GM12891 (cell line): ENCODE measurements at places on chromosomes 13 and 19.

DNA sequence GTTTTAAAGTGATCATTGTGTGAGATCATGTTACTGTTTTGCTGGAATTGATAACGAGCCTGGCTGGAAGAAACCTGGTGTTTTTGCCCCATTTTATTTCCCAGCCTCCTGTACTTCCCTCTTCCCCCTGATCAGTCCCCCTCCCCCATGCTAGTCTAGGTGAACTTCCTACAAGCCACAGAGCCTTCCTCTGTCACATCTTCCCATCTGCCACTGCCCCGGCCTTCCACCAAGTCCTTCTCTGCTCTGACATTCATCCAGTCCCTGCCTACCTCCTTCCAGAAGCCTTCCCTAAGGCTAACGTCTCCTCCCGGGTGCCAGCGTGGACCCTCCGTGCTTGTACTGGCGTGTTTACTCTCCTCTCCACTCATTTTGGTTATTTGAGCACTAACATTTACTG is 14.3 kb downstream of the FARP1 start:
- DNase-seq, result no peak

- DNase-seq, result no peak
Measured at GRCh38 chr13:39038569-39039030, 344 bp downstream of the NHLRC3 start.

- DNase-seq, result no peak
Measured at GRCh38 chr13:29934531-29935308, 84.3 kb upstream of the UBL3 start.

GRCh38 chr13:110212529-110212928 is 94.4 kb downstream of the COL4A1 start:
- no peak for DNase-seq

- no peak for DNase-seq
Measured at GRCh38 chr13:68066879-68067513, 836.9 kb upstream of the PCDH9 start.

GRCh38 chr19:57887195-57887941 is 1.5 kb downstream of the ZNF814 start:
- no peak for DNase-seq

- DNase-seq, result no peak
Measured at GRCh38 chr19:22026687-22027086, 15.9 kb upstream of the ZNF208 start.

- peak; percentile 60 for DNase-seq
Measured at GRCh38 chr13:20182231-20182846, 10.4 kb downstream of the GJB2 start.

GRCh38 chr19:48741129-48741999 is 954 bp upstream of the RASIP1 start:
- DNase-seq, result no peak

GRCh38 chr13:106649495-106649894 is 81.6 kb upstream of the ARGLU1 start:
- no peak for DNase-seq

GRCh38 chr13:22776394-22777186 is 404.2 kb upstream of the SGCG start:
- no peak for DNase-seq

DNA sequence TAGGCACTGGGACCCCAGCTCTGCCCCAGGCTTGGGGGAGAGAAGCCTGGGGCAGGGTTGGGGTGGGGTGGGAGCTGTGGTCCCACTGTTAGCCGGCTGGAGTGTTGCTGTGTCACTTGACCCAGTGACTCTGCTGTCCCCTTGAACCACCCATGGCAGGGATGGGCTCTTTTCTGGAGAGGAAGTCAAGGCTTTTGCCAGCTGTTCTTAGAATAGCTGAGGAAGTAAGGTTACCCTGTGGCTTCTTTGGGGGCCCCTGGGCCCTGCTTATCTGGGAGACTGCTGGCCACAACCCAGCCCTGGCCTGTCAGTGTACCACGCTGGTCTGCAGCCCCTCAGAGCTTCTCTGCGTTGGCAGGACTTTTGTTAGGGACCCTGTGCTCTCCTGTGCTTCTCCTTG is 9.1 kb downstream of the PNPLA6 start:
- DNase-seq, result no peak

- no peak for DNase-seq
Measured at GRCh38 chr13:41641429-41641828, 184.1 kb downstream of the RGCC start.

- DNase-seq, result no peak
Measured at GRCh38 chr13:96252903-96253302, 163.0 kb downstream of the HS6ST3 start.

- DNase-seq, result no peak
Measured at GRCh38 chr13:111397202-111397880, 76.9 kb downstream of the TEX29 start.

GRCh38 chr13:97879646-97880310 is 73.7 kb upstream of the IPO5 start:
- no peak for DNase-seq

DNA sequence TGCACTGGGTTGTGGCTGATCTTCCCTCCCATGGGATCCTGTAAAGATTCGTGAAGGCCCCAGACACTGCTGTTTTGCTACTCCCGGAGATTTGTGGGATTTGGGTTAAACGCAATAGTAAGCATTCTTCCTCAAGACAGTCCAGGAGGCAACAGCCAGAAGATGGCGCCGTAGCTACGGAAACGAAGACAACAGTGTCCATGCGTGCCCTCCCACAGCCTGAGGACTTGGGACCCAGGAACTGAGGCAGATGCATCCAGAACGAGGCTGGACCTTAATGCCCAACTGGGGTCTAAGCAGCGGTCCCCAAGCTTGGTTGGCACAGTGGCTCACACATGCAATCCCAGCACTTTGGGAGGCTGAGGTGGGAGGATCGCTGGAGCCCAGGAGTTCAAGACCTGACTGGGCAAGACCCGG is 57.6 kb upstream of the ZNF507 start:
- DNase-seq, result no peak

DNA sequence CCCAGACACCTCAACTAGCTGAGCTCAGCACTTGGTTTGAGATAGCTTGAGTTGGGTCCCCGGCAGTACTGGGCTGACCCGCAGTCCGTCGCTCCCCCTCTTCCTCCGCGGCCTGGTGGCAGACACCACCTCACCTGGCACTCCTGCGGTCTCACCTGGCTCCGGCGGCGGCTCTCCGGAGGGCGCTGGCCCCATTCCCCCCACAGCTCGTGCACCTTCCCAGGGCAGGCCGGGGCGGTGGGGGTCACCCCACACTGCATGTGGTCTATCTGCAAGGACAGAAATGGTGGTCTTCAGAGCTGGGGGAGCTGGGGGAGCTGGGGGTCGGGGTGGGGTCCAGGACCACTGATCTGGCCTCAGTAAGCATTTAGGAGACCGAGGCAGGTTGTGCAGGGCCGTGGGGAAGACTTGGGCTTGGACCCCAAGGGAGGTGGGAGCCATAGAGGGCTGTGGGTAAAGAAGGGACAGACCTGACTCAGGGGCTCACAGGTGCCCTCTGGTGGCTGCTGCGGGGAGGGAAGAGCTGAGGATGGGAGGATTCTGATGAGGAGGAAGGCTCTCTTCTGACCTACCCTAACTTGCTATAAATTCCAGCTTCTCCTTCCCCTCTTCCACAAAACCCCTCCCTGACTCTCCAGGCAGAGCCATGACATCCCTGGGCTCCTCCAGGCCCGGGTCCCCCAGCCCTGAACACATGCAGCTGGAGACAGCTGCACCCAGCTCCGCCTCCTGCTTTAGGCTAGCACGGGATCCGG is 6.7 kb upstream of the PLIN4 start:
- peak; percentile 75 for DNase-seq

DNA sequence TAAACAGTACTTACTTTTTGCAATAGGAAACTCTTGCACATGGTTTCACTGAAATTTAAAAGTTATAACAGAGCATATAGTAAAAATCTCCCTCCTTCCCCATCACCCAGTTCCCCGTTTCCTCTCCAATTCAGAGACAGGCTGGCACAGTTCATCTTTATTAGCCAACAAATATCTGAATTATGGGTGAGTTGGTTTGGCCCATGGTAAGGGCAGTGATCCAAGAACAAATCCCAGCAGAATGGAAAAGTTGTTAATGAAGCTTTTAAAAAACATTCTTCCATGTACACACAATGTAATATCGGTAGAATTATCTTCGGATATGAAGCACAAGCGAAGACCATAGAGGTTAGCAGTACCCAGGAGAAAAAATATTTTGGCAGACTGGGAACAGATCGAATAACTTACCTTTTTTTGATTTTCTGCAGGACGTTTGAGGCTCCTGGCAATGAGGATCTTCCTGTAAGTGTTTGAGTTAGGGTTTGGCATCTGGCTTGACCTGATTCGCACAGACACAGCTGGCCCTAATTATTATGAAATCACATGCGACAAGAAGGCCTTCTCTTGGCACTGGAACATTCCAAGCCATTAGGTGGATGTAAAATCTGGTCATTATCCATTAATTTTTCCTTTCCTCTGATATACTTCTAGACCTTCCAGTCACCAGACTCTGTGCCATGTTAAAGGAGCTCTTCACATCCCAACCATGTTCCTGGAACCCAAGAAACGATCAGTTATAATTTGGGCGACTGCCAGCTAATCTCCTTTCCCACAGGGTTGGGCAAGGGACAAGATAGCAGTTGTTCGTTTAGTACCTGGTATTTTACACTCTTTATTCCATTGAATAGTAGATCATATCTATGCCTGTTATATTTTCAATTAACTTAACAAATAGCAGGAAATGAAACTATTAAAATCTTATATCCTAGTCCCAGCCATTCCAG is 139.4 kb upstream of the TSC22D1 start:
- DNase-seq, result no peak

GRCh38 chr19:41871573-41872383 is 5.3 kb upstream of the CD79A start:
- peak; percentile 75 for DNase-seq

DNA sequence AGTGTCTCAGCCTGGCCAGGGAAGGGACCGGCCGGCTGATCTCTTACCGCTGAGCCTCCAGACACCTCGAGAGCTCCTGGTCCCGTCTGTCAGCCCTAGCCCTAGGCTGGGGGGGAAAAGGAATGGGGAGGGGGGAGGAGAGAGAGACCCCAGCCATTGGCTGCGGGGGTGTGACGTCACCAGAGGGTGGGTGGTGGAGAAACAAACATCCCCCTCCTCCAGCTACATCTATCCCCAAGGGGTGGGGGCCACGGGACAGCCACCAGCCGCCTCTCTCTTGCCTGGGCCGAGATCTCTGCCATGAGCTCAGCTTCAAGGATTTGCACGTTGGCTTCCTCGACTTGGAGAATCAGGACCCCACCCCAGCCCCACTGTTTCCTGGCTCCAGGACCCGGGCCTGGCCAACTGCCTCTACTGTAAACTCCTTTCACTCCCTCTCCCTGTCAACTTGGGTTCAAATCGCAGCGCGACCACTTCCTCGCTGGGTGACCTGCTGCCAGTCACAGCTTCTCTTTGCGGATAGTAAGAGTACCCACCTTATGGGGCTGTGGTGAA is at the start of gene PRX:
Gene PRX (minus strand): TSS at position 88 of the 555 bp plus-strand sequence. CDS start 5,446 bp downstream, outside the sequence.
- no peak for DNase-seq

GRCh38 chr13:31267126-31267784 is 67.5 kb downstream of the B3GLCT start:
- no peak for DNase-seq

DNA sequence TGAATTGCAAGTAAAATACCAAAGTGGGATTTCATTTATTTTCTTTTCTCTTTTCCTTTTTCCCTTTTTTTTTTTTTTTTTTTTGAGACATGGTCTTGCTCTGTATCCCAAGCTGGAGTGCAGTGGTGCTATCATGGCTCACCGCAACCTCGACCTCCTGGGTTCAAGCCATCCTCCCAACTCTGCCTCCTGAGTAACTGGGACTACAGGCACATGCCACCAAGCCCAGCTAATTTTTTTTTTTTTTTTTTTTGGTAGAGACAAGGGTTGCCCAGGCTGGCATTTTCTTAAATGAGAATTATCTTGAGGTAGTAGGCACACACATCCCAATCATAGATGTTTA is 68.5 kb upstream of the GPR183 start:
- no peak for DNase-seq

DNA sequence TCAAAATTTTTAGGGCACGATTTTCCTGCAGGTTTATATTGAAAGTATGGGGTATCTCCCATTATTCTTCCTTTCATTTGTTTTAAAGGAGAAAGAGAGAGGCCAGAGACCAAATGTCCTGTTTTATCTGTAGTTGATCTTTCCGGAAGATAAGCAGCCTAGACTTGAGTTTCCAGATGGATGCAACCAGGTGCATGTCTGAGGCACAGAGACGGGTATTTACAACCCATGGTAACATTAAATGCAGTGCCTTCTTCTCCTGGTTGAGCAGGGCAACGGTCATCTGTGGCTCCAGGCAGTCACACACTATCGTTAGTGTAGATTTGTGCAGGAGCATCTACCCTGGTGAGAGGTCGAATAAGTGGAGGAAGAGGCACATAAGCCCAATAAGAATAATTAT is 1507.1 kb downstream of the UQCRFS1 start:
- DNase-seq, result no peak

DNA sequence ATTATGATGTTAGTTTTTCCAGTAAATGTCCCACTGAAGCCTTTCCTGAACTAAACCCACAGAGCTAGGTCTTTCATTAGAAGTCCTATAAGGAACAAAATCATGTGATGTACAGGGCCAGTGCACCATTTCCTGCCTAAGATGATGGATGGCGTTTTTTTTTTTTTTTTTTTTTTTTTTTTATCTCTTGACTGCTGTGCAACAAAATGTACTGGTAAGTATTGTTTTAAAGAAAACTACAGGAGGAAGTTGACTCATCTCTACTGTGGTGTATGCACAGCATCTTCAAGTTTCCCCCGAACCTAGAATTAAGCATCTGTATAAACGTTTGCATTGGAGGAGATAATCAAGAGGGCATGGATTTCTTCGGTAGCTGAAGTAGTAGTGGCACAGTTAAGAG is 197.5 kb downstream of the NBEA start:
- no peak for DNase-seq

GRCh38 chr19:5006821-5007220 is 37.9 kb downstream of the KDM4B start:
- DNase-seq, result no peak

GRCh38 chr13:43316281-43316680 is 292.9 kb downstream of the DNAJC15 start:
- no peak for DNase-seq

GRCh38 chr13:71797517-71797916 is 69.5 kb downstream of the DACH1 start:
- DNase-seq, result no peak

GRCh38 chr13:111384441-111385182 is 64.2 kb downstream of the TEX29 start:
- no peak for DNase-seq

GRCh38 chr19:17948931-17949930 is 16.4 kb downstream of the CCDC124 start:
- no peak for DNase-seq
